ENCODE measurements at places on chromosomes 5 and 9.
A peak's percentile ranks its signal among the peaks of the same experiment; 100 is the strongest.

DNA sequence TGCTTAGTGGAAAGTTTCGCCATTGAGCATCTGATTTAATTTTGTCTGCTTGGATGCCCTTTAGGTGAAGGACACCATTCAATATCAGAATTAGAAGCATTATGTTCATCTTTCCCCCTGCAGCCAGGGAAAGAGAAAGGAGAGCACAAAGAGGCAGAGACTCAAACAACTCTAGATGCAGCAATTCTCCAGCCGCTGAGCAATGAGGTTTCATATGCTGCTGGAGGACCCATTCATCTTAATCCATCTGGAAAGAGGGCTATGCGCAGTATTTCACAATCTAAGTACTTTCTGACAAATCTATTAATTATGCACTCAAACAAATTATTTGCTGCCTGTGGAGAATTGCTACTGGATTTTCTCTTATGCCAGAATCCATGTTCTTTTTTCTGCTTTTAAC, 527.0 kb upstream of the TUSC1 start:
- no peak for DNase-seq

DNA sequence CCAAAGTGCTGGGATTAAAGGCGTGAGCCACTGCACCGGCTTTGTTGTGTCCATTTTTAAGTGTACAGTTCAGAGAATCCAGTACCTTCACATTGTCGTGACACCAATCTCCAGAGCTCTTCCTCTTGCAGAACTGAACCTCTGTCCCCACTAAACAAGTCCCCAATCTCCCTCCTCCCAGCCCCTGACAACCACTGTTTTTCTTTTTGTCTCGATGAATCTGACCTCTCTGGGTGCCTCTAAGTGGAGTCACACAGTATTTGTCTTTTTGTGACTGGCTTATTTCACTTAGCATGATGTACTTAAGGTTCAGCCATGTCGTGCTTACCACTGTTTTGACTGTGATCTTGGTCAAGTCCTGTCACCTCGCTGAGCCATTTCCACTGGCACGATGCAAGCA, 1.6 kb downstream of the WDR38 start:
- no peak for DNase-seq

DNA sequence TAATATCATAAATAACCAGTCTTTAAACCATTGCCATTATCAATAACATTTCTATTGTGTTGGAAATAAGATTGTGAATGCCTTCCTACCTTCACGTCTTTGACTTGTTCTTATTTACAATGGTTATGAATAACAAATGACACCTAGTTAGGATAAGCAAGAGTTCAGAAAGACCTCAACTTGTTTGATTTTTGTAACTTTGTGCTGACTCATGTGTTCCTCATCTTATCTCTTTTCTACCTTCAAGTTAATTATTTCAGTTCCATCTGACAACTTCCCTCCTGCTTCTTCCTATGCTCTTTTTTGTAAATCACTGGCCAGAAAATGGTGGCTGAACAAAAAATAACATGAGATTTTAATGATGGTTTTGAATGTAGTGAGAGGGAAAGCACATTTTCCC, 538.5 kb upstream of the TUSC1 start:
- DNase-seq: no peak

DNA sequence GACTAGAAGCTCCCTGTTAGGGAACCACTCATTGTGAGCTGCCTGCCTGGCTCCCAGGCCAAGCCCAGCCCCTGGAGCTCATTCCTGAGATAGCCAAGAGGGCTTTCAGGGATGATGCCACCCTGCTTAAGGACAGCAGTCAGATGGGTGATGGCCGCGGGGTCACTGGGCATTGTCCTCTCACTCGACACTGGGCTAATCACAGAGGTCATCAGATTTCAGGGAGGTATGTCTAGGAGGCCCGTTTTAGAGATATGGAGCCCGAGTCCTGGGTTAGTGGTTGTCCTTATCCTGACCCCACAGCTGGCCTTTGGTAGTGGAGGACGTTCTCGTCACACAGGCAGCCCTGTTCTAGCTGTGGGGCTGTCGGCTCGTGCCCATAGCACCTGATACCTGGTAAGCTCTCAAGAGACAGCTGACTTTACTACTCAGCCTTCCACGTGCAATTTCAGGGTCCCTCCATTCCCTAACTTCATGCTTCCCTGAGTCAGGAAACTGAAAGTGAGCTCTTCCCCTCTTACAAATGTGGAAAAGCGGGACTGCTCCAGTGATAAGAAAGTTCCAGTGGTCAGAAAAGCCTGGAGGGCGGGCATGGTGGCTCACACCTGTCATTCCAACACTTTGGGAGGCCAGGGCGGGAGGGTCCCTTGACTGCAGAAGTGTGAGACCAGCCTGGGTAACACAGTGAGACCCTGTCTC, 7.1 kb upstream of the PTGES start:
- DNase-seq: no peak

- no peak for DNase-seq
Measured at GRCh38 chr5:32275396-32275741, 37.4 kb downstream of the MTMR12 start.

- DNase-seq: no peak
Measured at GRCh38 chr5:13574574-13574973, 369.9 kb downstream of the DNAH5 start.

DNA sequence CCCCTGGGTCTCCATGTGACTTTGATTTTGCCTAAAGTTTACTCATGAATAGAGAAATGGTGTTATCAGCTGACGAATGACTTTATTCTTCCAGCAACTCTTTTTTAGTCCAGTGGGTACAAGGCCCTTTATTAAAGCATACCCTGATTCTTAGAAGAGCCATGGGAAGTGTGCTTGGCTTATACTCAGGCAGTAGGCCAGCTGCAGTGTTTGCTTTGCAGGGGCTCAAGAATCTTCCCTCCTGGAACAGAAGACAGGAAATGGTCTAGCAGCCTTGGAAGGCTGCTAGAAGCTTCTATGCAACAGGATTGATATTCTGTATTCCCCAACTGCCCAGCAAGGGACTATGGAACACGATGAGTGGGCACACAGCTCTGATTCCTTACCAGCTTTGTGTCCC, 73.4 kb upstream of the PLPP6 start:
- DNase-seq: peak; percentile 18
